ENCODE measurements at places on chromosomes 2 and 18. TPM values are rescaled to one million over a fixed set of nuclear protein-coding genes. Genes with fewer than 3 reads are reported as not detected.
A peak's percentile ranks its signal among the peaks of the same experiment; 100 is the strongest.

GRCh38 chr18:3593904-3594759 is 144.2 kb downstream of the TGIF1 start:
- H3K27ac ChIP-seq: peak overlapping the region; percentile 97
- H3K36me3 ChIP-seq: peaks cover 15% of the 10 kb centered on the region
- H3K4me3 ChIP-seq: peak overlapping the region; percentile 94
- H3K27me3 ChIP-seq: no peaks in the 10 kb centered on the region

DNA sequence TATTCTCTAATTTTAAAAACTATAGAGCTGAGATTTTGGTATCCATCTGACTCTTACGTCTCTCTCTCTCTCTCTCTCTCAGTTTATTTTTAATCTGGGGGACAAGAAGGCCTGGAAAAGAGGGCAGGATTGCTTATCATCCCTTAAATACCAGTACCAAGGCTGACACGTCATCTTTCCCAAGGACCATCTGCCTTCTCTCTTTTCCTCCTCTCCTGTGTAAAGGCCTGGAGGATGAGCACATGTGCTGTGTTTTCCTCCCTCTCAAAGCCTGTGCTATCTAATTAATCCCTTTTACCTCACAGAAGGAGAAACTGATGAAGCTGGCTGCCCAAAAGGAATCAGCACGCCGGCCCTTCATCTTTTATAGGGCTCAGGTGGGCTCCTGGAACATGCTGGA is 7.3 kb downstream of the IL37 start:
- no peaks in the 10 kb centered on the region for H3K36me3 ChIP-seq
- H3K4me3 ChIP-seq: no peak overlapping the region
- peaks cover 10% of the 10 kb centered on the region for H3K4me1 ChIP-seq
- no peak for DNase-seq

PGAP1 gene
- total RNA-seq: 40.8 TPM

AOX1 gene
- not detected for total RNA-seq
